Daoy (cell line): ENCODE measurements at places on chromosomes 13 and 19. TPM values are rescaled to one million over a fixed set of nuclear protein-coding genes. Genes with fewer than 3 reads are reported as not detected.

DNA sequence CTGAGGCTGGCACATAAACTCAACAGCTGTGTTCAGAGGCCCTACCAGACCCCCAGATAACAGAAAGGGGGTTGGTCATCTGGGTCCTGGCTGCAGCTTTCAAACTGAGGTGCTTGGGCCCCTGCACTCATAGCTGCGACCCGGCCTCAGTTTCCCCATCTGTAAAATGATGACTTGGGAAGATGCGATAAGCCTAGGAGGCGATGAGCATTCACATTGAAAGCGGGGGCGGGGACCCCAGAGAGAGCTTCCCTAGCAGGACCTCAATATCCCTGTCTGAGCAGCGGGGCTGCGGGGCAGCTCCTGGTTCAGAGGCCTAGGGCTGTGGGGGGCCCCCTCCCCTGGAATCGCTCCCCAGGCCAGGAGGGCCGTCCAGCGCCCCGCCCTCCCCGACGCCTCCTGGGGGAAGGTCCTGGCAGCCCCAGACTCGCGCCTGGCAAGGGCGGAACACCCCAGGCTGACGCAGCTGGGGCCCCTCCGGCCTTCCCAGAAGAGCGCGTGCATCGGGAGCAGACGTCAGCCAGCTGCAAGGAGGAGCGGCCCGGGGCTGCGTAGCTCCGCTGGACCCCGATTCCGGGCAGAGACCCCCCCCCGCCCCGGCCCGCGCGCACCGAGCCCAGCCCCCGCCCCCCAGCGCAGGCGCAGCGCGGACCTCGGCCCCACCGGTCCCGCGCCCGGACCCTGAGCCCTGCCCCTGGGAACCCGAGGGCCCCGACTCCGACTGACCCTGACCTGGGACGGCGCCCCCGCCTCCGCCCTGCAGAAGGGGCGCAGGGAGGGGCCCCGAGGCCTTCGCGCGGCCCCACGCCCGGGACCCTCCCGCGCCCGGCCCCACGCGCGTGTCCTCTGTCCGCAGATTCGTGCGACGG is 3.5 kb downstream of the FSTL3 start:
- DNase-seq: peak; percentile 75

DNA sequence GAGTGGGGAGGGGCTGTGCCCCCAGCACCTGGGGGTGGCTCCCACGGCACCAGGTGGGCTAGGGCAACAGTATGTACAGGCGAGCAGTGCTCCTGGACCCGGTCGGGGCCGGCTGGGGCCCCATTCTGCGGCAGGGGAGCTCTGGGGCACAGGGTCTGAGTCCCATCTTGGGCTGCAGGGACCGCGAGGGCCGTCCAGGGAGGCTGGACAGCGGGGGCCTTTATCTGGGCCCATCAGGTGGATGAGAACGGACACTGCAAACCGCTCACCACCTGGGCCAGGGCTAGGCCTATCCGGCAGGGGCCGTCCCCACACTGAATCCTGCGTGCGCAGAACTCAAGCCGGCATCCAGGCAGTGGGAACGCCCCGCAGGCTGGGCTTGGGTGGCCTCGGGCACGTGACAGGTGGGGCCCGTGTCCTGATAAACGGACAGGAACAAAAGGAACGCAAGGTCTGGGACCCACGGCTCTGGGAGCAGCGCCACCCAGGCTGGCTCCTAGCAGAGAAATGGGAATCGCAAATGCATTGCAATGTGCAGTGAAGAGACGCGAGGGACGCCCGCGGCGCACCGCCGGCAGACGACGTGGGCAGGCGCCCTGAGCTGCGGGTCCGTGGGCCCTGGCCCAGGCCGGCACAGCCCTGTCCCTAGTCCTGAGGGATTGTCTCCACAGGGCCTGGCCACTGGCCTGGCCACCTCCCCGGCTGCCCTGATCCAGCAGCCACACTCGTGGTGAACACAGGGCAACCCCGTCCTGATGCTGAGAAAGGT is 29.7 kb downstream of the BTBD2 start:
- DNase-seq: no peak

Gene NLRP4
- 0.60 and 0.80 TPM in 2 replicates for total RNA-seq

Gene SIX5
- total RNA-seq: 5.1 and 9.5 TPM in 2 replicates

Gene LSR
- total RNA-seq: 21.1 and 32.9 TPM in 2 replicates

Gene SEMA6B
- 2.3 and 3.2 TPM in 2 replicates for total RNA-seq

Gene FKBP8
- total RNA-seq: 169 and 180 TPM in 2 replicates

DNA sequence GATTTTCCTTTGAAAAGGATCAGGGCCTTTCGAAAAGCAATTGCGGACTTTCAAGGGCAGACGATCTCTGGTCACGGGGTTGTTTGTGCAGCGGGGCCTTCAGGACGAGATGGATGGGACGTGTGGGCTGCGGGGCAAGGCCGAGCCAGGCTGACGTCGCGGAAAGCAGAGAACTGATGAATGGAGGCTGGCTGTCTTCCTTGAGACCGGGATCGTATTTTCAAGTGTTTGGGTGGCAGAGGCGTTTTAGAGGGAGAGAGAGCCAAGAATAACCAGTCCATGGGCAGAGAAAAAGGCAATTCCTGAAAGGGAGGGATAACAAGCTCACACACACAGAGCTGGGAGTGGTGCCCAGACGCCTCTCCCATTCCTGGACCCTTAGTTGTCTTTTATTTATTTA is 138.9 kb upstream of the USP29 start:
- DNase-seq: no peak

GRCh38 chr13:46339035-46339666 is 47.9 kb downstream of the RUBCNL start:
- peak; percentile 84 for DNase-seq

- DNase-seq: no peak
These were observed 13.7 kb upstream of the ELF1 start for GRCh38 chr13:41032691-41033376.

DNA sequence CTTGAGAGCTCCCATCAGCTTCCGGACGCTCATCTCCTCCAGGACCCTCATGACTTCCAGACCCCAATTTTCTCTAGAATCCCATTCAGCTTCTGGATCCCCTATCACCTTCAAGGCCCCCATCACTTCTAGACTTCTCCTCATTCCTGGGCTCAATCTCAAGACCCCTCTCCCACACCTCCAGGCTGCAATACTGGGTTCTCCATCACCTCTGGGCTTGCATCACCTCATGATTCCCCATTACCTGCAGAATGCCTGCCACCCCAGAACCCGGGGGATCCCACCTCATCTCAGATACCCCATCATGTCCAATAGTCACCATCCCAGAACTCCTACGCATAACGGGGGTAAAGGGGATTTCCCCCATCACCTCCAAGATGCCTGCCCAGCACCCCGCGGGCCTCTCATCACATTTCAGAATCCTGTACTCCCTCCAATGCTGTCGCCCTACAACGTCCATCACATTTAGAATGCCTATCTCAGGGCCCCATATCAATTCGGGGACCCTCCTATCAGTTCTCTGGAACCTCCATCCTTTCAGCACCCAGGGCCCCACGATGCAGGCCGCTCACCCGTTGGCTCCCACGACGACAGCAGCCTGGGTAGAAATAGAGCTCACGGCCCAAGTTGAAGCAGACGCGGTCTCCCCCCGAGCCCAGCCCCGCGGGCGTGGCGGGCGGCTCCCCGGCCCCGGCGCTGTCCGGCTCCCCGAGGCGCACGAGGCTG is 738 bp downstream of the DMWD start:
- DNase-seq: no peak

Gene CEACAM16
- total RNA-seq: not detected in 2 replicates

Gene NLRP11
- total RNA-seq: 4.1 and 5.1 TPM in 2 replicates

DNA sequence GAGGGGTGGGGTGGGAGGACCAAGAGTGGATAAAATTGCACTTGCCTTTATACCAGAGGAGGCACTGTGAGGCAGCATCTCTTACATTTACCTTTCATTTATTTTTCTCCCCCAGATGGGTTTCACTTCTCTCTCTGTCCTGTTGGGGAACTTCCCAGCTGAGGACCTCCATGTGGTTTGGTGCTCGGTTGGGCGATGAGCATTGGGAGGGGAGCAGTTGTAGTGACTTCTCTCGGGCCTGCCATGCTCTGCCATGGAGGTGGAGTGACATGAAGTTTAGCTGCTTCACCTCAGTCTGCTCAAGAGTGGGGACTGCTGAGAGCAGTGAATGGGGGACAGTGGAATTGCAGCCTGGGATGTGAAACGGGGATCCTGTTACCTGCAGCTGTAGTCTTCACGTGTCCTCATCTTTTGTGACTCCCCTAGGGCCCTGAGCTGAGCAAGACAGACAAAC is 23.1 kb upstream of the CXCL17 start:
- DNase-seq: no peak

Gene IZUMO4
- not detected in 2 replicates for total RNA-seq

Gene ZNF737
- total RNA-seq: 4.3 and 4.8 TPM in 2 replicates

DNA sequence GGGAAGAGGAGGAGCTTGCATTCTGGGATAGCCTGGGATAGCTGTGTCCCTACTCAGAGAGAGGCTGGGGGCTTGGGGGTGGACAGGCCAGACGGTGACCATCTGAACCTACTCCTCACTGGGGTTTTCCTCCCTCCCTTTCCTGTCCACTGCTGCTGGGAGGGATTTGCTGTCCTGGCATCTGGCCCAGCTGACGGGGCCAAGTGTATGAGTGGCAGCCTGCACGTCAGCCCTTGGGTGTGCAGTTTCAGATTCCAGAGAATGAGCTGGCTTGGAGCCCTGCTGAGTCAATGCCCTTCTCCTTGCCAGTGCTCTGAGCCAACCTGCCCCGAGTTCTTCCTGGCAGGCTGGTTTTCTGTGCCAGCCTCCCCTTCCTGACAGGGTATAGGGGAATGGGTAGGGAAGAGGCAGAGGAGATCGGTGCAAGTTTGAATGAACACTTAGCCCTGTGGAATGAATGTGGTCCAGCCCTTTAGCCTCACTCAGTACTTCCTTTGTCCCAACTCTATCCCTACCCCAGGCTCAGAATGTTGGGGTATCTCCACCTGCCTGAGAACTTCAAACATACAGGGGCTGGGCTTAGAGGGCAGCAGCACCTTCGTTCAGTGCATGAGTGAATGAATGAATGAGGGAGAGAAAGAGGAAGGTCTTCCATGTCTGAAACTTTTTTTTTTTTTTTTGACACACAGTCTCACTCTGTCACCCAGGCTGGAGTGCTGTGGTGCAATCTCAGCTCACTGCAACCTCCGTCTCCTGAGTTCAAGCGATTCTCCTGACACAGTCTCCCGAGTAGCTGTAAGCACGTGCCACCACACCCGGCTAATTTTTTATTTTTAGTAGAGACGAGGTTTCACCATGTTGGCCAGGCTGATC is 1.8 kb upstream of the ANGPTL4 start:
- DNase-seq: peak; percentile 99

DNA sequence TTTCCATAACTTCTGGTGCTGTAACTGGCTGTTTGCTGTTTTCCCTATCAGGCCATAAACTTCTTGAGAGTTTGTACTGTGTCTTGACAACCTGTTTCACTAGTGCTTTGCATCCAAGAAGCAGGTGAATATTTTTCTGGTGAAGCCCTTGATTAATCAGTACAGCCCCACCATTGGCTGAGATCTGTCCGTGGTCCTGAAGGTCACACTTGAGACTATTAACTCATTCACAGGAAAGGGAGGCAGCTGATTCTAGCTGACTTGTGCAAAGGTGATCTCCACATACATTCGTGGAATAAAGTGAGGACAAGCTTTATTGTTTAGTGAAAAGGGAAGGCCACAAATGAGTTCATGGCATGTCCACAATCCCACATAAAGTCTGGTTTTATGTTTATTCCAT is 61.4 kb upstream of the ZNF835 start:
- DNase-seq: peak; percentile 14

- DNase-seq: no peak
These were observed 10.4 kb downstream of the KDM4B start for GRCh38 chr19:4979211-4979807.

GRCh38 chr13:52644108-52644507 is 1.9 kb downstream of the HNRNPA1L2 start:
- DNase-seq: no peak

Gene ZNF527
- total RNA-seq: 1.8 and 3.7 TPM in 2 replicates

GRCh38 chr19:57611113-57611512 is 2.9 kb upstream of the ZNF134 start:
- no peak for DNase-seq

DNA sequence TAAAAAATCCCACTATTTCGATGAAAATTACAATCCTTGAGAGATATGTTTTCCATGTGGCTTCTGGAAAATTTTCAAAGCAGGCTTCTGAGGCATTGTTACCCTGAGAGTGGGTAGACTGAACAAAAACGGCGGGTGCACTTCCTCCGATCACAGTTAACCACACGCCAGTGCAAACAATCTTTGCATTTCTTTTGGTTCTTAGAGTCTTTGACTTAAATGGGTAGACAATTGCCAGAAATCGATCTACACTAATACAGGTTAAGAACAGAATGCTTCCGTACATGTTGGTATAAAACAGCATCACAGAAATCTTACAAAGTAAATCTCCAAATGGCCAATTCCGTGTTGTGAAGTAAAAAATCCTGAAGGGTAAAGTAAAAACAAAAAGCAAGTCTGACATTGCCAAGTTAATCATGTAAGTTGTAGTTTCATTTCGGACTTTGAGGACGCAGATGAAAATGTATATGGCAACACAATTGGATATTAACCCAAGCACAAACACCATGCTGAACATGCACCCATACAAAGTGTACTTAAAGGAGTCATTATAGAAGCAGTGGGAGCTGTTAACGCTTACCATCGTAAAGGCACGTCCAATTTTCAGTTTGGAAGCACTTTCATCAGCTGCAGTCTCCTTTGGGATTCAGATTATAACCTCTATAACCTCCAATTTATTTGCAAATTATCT is 927 bp downstream of the LPAR6 start:
- DNase-seq: no peak

Gene TMED1
- 52.6 and 55.8 TPM in 2 replicates for total RNA-seq

- DNase-seq: no peak
These were observed 1471.8 kb downstream of the EFNB2 start for GRCh38 chr13:105063676-105064075.

- peak; percentile 34 for DNase-seq
These were observed 37.6 kb upstream of the SHKBP1 start for GRCh38 chr19:40539070-40539469.

- peak; percentile 73 for DNase-seq
These were observed 23.7 kb upstream of the SEMA6B start for GRCh38 chr19:4582980-4583842.

Gene ZNF726
- 8.9 and 13.9 TPM in 2 replicates for total RNA-seq

- no peak for DNase-seq
These were observed 20.5 kb downstream of the EBPL start for GRCh38 chr13:49670828-49671227.

GRCh38 chr19:50362656-50363424 is 2.6 kb downstream of the NAPSA start:
- DNase-seq: peak; percentile 32

Gene ZNF345
- 0.24 and 2.5 TPM in 2 replicates for total RNA-seq

Gene CERS1
- 0.45 TPM in 1 of 2 replicates, not detected in the other for total RNA-seq

DNA sequence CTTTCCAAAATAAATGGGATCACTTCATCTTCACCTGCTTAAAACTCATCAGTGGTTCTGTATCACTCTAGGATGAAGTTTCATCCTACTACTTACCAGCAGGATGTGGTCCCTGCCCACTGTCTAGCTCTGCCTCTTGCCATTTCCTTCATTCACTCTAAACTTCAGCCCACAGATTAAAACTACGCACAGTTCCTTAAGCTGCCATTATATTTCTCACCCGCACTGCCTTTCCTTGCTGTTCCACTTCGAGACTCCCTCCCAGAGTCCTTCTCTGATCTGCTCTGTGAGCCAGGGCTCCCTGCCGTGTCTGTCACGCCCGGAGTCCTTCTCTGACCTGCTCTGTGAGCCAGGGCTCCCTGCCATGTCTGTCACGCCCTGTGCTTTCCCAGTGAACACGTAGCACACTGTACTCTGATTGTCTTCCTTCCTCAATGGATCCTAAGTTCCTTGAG is 52.0 kb upstream of the NPAS1 start:
- DNase-seq: no peak
